ENCODE measurements at places on chromosomes 1 and 21.
A peak's percentile ranks its signal among the peaks of the same experiment; 100 is the strongest.

DNA sequence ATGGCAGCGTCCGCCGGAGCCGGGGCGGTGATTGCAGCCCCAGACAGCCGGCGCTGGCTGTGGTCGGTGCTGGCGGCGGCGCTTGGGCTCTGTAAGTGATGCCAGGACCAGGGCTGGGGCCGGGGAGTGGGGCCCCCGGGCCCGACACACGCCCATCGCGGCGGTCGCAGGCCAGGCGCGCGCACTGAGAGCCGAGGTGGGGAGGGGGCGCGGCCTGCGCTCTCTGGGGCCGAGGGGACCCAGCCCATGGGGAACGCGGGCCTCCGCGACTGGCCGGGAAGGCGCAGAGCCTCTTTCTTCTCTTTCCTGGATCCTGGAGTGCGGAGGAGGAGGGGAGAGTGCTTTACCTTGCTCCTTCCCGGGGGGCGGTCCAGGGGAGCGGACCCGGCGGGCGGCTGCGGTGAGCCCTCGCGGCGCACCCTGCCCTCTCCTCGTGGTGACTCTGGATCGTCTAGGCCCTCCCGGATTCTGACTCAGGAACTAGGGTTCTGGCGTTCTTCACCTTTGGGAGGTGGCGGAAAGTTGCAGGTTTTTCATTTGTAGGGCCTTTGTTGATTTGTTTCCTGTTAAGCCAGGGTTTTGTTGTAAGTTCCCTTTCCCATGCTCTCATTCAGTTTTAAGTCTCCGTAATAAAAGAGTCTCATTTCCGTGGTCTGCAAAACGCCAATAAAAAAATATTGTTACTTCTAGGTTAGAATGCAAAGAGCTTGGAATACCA, 529 bp downstream of the MPZL1 start:
- peak; percentile 51 for DNase-seq

- peak; percentile 87 for DNase-seq
These were observed 12.8 kb downstream of the ADAMTSL4 start for GRCh38 chr1:150561974-150562445.

DNA sequence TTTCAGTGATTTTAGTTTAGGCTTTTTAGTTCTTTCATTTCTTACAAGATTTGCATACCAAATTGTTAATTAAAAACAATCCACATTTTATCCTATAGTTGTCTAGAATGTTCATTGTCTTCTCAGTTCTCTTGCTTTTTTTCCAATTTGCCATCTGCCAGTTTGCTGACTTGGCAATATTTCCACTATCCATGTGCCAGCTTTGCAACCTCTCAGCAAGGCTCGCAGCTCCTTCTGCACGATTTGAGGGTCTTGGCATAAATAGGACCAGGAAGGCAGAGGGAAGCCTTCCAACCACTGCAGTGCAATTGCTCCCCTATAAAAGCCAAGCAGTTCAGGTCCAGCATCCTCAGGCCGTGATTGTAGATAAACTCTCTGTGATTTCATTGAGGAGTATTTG, 306.8 kb upstream of the FMN2 start:
- no peak for DNase-seq

DNA sequence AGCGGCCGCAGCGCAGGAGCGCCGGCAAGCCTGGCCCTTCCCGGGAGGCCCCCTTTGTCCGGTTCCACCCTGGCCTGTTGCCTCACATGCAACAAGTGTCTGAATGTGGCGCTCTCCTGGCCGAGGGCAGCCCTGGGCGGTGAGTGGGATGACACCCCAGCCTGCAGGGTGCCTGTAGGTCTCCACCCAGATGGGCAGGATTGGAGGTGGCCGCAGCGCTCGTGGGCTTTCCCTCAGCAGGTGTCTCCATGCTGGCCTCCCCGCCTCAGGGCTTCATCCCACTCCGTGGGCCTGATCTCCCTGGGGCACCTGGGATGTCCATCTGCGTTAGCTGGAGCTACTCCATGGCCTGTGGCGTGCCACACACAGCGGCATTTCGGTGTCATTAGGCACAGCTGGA, 1.5 kb downstream of the MIB2 start:
- DNase-seq = peak; percentile 14

DNA sequence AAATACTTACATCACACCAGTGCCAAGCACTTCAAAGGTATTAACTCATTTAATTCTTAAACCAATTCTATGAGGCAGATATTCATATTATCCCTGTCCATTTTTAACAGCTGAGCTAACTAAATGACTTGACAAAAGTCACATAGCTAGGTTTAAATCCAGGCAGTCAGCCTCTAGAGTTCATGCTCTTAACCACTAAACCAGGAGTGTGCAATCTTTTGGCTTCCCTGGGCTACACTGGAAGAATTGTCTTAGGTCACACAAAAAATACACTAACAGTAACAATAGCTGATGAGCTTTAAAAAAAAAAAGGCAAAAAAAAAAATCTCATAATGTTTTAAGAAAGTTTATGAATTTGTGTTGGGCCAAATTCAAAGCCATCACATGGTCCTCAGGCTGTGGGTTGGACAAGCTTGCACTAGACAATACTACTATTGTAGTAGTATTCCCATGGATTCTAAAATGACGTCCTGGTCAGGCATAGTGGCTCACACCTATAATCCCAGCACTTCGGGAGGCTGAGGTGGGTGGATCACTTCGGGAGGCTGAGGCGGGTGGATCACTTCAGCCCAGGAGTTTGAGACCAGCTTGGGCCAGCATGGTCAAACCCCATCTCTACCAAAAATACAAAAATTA, 10.0 kb downstream of the UBR4 start:
- DNase-seq = no peak

- no peak for DNase-seq
These were observed 253.7 kb downstream of the HHAT start for GRCh38 chr1:210582205-210582970.

DNA sequence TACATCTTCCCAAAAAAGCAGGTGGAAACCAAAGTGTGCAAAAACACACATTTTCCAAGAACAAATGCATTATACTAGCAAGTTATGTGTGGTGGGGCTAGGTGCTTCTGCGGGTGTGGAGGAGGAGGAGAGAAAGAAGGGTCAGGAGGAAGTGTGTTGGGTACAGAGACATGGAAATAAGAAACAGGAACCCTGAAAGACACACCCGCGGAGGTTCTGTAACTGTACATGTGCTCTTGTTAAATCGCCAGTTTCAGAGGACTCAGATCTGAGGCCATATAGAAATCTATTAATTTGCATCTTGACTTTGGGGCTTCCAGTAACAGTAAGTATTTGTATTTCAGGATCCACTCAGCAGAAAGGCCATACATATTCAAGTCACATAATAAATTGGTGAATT, 30.9 kb downstream of the ERG start:
- no peak for DNase-seq

- DNase-seq = no peak
These were observed 123.7 kb downstream of the FOXD2 start for GRCh38 chr1:47561523-47562007.

- DNase-seq = no peak
These were observed 107.6 kb upstream of the ETV3 start for GRCh38 chr1:157245823-157246222.

DNA sequence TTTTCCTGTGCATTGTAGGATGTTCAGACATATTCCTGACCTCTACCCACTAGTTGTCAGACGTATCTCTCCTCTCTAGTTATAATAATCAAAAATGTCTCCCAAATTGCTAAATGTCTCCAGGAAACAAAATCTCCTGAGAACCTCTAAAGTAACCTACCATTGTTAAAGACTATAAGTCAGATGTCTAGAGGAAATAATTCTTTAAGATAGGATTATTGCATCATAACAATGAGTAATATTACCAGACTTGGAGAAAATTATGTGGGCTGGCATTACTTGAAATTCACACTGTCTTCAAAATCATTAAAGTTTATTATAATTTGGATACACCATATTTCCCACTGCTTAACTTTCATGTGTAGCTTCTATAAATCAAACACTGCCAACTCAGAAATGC, 643.0 kb upstream of the ADGRL2 start:
- no peak for DNase-seq

DNA sequence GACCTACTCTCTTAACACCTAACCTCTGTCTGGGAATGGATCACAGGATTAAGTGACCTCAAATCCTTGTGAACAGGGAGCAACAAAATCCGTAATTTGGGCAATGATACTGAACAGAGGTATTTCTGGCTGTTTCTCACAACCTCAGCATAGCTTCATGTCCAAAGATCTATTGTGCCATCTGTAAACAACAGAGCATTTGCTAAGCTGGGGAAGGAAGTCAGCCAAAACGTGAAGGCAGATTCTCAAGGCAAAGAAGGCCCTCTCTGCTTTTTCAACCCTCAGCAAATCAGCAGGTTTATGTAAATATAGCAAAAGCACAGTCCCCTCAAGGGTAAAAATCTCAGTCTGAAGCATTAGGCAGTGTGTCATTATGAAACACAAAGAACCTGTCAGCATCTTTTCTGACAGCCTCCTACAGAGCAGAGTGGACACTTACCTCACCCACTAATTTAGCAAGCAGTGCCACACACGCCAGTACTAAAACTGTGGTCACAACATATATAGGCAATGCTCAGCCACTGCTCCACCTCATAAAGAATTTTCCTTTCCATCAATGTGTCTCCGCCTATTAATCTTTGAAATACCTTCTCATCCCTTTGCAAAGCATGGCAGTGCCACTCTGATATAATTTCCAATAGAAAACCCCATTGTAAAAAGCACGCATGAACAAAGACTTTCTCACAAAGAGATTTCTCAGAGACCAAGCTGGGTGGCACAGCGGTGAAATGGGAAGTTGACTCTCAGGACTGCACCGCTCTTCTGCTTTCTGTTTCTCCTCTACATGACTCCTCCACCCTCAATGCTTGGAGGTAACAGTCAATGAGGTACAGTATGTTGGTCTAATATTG, 188.0 kb downstream of the RERE start:
- peak; percentile 61 for DNase-seq

DNA sequence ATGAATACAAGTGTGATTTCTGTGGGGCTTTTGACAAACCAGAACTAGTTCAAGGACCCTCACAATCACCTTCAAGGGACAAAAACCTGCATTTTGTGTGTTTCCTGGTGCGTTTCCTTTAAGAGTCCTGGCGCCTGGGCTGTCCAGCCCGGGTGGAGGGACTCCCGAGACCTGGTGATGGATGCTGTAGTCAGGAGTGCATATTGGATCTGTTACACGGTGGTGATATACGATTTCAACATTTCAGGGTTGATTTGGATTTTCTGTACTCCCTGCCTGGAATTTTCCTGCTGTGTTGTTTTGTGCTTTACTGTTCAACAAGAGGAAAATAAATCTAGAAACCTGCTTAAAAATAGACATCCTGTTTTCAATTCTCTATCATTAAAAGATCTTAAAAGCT, 162.0 kb downstream of the KIF26B start:
- DNase-seq = no peak

- DNase-seq = no peak
These were observed 97.6 kb downstream of the PIK3R3 start for GRCh38 chr1:46034601-46035516.

GRCh38 chr1:175793617-175794016, 50.2 kb upstream of the TNR start:
- no peak for DNase-seq

DNA sequence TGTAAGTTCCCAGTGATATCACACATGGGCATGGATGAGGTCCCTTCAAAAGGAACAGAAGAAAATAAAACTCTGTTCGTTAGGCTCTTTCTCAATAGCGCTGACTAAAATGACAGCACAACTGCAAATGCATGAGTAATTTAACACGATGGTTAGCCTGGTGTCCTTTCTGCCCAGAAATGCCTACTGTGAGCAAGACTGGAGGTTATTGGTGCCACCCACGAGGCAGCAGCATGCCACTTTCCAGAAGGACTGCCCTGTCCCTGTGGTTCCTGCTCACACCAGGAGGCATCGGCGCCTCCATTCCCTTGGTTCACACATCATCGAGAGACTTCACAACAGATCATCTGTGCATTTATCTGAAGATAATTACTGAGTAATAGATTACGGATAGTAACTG, 26.2 kb downstream of the VPS26C start:
- no peak for DNase-seq

DNA sequence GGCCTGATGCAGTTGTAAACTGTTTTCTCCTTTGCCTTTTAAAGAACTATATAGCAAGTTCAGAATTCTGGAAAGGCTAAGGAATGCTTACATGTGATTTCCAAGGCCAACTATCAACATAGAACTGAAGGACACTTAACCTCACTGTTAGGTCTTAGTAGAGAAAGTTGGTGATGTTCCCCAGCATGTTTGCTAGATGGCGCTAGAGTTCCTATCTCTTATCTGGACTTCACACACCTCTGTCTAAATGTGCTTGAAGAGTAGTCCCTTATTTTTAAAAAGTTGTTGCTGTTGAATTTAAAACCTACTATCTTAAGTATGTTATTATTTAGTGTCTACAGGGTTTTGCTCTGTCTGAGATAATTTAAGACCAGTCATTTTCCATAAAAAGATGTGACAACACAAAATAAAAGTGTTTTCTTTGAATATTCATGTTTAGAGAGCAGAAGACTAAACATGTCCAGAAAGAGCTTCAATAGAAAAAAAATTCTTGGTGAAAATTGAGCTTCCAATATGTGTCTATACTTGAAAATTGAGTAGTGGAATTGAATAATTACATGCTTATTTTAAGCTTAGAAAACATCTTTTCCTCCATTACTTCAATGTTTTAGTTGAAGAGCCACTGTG, 237.3 kb downstream of the S1PR1 start:
- no peak for DNase-seq

DNA sequence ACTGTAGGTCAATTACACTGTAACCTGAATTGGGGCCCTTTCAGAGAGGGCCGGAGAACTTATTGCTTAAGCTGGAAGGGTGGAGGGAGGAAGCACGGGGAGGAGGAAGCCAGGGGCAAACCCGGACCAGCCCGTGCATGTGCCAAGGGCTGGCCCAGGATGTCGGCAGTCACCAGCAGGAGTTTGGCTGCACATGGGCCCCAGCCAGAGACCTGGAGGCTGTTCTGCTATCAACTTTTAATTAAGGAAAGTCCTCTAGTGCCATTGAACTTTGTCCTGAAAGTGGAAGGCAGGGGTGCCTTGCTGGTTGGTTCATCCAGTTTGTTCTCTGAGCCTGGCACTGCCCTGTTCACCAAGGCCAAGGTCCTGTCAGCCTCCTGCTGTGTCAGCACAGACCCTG, 200.8 kb upstream of the VAMP3 start:
- no peak for DNase-seq

- DNase-seq = no peak
These were observed 41.3 kb downstream of the RIPK4 start for GRCh38 chr21:41725421-41726031.

- DNase-seq = no peak
These were observed 244.0 kb upstream of the VAMP3 start for GRCh38 chr1:7526867-7527732.

- no peak for DNase-seq
These were observed 684 bp downstream of the IFI16 start for GRCh38 chr1:159010391-159010790.

DNA sequence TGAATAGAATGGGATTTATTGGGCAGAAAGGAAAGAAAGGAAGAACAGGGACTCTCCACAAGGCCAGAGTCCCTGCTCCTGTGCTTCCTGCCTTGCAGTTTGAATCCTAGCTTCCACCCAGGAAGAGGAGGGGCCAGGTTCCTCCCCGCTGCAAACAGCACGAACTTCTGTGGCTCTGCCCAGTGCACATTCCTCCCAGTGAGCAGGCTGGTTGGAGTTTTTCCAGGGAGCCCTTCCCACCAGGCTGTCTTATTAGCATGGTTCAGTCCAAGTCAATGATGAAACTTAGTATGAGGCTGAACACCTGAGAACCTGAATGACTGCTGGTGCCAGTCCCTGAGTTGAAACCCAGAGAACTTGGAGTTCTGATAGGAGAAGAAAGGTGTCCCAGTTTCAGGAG, 247.2 kb downstream of the DUSP10 start:
- DNase-seq = no peak
